ENCODE measurements at places on chromosomes 4 and X.

DNA sequence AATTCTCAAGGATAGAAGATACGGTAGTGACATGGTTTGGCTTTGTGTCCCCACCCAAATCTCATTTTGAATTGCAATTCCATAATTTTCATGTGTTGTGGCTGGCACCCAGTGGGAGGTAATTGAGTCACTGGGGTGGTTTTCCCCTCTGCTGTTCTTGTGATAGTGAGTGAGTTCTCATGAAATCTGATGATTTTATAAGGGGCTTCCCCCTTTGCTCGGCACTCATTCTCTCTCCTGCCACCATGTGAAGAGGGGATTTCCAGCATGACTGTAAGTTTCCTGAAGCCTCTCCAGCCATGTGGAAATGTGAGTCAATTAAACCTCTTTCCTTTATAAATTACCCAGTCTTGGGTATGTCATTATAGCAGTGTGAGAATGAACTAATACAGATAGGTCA, 8.5 kb upstream of the SPANXN4 start:
- DNase-seq, result no peak

GRCh38 chr4:173436149-173436579, 37.2 kb upstream of the SCRG1 start:
- DNase-seq, result peak; percentile 90

DNA sequence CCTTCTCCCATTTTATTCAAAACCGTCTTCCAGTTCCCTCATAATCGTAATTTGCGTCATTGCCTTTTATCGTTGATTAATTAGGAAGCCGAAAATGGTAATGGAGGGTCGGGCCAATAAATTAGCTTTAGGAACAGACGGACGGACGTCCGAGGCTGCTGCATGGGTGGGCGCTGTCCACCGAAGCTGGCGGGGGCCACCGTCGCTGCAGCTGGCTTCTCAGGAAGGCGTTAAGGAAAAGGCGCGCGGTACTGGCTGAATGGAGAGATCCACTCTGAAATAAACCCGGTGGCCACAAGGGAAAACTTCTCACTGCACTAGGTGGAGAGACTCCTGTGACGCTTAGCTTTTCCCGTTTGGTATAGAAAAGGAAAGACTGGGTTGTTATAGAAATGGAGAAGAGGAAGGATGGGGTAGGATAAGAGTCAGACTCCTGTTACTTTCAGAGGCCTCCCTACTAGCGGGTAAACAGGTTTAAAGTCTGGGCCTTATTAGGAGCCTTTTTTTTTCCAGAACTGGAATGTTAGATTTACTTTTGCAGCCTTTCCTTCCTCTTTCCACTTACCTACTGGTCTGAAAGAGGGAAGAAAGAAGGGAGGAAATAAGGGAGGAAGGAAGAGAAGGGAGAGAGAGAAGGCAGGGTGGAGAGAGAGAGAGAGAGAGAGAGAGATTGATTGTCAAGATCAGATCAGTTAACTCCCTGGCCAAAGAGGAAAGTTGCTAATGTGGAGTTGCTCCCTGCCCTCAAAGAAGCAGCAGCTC, 11.3 kb upstream of the PRDM8 start:
- DNase-seq, result no peak

GRCh38 chrX:40104630-40104984, 6.8 kb upstream of the BCOR start:
- DNase-seq, result no peak

DNA sequence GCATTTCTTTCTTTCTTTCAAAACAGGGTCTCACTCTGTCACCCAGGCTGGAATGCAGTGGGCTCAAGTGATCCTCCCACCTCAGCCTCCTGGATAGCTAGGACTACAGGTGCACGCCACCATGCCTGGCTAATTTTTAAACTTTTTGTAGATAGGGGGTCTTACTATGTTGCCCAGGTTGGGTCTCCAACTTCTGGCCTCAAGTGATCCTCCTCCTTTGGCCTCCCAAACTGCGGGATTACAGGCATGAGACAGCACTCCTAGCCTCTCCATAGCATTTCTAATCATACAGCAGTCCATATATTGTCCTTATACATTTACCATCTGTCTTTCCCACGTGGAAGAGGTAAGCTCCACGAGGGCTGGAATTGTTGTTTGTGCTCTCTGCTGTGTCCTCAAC, 2.0 kb upstream of the FHIP1A start:
- no peak for DNase-seq

Data from astrocyte (in vitro differentiated cells and primary cell).